Kasumi-1 (cell line): ENCODE measurements at places on chromosomes 5 and 9.
A peak's percentile ranks its signal among the peaks of the same experiment; 100 is the strongest.

DNA sequence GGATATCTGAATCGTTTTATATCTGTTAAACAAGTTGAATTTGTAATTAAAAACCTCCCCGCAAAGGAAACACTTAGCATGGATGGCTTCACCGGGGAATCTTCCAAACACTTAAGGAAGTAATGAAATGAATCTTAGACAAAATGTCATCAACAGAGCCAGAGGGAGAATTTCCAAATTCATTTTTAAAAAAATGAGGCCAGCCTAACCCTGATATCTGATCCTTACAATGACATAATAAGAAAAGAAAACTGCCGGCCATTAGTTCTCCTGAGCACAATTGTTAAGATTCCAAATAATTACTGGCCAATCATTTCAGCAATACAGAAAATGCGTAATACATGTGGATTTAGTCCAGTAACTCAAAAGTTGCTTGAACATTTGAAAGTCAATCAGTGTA is 6.1 kb upstream of the KIF12 start:
- no peak for DNase-seq

DNA sequence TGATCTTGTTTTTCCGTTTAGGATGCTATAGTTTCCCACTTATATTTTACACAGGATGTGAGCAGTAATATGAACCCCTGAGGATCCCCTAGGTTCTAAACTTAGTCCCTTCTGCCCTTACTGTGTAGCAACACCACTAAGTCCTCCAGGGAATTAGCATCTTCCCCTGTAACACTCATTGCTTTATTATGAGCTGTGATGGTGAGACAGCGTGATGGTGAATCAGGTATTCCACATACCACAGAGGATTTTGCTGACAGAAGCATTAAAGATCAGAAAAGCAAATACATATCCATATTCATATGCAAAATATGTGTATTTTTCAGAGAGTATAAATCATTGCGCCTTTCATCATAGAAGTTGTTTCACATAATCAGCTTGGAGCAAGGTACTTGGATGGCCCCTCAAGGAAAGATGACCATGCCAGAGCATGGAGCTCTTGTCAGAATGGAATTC is 317.0 kb downstream of the ICE1 start:
- DNase-seq: no peak

DNA sequence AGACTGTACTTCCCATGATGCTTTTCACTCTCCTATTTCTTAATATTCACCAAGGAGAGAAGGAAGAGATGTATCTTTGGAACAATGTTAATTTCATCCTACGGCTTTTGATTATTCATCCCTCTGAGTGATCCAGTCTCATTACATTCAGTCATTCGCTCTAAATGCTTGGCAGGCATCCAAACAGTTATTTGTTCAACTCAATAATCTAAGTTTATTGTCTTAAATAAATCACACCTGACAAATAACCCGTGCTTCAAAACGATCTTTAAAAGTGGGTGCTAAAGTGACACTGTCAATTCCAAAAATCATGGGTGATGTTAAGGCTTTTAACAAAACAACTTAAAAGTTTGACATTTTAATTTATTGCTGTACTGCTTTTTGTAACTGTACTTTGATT is 233.1 kb downstream of the RASEF start:
- DNase-seq: no peak

- DNase-seq: no peak
These were observed 473.0 kb downstream of the PLK2 start for GRCh38 chr5:57986761-57987341.

- DNase-seq: no peak
These were observed 73.9 kb downstream of the GOLPH3 start for GRCh38 chr5:32100230-32100629.

- no peak for DNase-seq
These were observed 20.2 kb upstream of the UBTD2 start for GRCh38 chr5:172303572-172304335.

DNA sequence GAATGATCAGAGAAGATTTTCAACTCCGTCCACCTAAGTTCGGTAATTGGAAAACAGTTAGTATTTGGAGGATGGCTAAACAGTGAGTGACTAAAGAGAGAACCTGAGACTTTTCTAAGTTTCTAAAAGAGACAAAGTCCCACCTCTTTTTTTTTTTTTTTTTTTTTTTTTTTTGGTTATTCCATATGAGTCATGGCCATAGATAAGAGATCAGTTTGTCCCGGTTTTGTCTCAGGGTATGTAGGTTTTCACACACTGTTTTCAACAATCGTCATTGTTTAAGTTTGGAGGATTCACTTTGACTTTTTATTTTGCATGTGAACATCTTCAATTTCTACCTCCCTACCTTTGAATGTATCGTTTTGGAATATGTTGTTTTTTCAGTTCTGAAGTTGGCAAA is 85.9 kb downstream of the NTRK2 start:
- no peak for DNase-seq

DNA sequence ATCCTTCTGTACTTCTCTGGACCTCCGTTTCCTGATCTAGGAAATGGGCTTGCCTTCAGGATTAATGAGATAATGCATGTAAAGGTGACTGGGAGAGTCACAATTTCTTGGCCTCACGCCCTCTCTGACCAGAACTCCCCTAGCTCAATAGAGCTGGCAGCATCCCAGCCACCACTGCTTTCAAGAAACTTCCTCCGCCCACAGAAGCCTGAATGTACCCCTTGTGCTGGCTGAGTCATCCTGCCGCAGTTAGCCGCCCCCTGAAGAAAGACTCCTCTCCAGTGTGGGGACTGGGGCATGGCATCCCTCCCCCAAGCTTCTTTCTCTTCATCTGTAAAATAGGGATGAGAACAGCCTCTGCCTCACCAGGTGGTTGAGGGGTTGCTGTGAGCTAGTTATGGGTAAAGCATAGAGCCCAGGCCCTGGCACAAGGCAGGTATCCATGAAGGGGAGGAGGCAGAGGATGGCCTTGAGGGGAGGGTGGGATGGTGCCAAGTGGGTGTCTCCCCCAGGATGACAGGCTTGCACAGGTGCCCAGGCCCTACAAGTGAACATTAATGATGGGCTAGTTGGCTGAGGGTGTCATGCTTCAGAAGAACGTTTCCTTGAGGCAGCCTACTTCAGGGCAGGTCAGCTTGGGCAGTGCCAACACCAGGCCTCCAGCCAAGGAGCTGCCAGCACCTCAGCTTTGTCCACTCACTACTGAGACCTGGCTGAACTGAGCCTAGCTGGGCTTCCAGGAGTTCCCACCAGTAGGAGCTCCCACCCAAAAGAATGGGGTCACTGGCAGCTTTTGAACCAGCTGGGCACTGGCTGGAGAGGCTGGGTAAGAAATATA is 3.4 kb downstream of the PDLIM4 start:
- DNase-seq: peak; percentile 30

- DNase-seq: no peak
These were observed 19.7 kb upstream of the GDA start for GRCh38 chr9:72129271-72130156.

GRCh38 chr9:130110166-130110565 is 56.5 kb downstream of the GPR107 start:
- no peak for DNase-seq

DNA sequence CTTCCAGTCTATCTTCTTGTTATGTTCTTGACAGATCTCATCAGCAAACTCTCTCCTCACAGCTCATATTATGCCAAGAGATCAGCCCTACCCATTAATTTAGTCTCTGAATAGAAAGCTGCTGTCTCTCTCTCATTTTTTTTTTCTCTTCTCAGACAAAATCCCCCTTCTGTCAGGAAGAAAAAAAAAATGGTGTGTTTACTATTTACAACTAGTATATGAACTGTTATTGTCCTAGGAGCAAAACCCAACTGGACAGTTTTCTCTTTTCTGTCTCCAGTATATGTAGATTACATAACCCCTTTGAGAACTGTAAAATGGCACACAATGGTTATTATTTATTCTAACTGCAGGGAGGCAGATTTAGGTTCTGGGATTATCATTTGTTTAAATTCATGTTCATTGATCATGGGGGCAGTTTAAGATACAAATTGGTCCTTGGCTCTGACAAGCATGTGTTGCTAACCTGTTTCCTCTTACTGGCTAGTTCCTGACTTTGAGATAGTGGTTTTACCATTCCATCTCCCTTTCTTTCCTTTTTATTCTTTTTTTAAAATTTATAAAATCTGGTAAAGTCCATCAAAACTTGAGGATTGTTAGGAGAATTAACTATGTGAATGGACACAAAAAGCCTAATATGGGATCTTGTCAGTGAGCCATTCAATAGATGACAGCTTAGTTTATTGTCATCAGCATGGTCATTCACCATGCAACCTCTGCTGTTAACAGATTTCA is 210.0 kb upstream of the PAPPA start:
- DNase-seq: no peak

DNA sequence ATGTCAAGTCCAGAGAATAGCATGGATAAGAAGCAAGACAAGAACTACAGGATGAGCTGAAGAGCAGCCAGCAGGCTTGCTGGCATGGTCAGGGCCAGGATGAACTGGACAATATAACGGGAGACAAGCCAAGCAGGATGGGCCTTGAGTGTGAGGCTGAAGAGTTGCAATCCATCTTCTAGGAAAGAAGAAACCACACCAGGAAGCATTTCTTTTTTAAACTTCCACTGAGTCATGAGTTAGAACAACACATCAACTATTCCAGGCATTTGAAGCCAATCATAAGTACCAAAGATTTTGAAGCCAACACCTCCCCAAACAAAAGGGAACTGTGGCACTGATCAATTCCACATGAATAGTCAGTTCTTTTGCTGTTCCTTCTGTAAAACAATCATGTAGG is 27.3 kb downstream of the SLC31A2 start:
- no peak for DNase-seq

GRCh38 chr9:34550681-34551270 is 28.0 kb upstream of the ENHO start:
- no peak for DNase-seq

DNA sequence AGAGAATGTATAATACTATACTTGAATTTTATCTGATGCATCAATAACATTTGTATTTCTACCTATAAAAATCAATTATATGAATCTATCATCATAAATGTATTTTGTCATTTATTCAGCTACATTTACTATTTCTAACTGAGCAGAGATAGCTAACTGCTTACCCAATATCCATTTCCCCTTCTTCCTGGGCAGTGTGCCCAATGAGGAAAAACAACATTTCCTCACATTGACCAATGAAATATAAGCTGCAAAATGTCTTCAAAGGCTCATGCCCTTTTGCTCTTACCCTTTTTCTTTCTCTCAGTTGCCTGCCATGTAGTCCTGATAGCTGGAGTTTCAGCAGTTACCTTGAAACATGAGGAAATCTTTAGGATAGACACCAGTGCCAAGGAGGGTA is 385.8 kb upstream of the PCSK5 start:
- peak; percentile 31 for DNase-seq

GRCh38 chr5:143714629-143715028 is 97.3 kb upstream of the HMHB1 start:
- DNase-seq: no peak

DNA sequence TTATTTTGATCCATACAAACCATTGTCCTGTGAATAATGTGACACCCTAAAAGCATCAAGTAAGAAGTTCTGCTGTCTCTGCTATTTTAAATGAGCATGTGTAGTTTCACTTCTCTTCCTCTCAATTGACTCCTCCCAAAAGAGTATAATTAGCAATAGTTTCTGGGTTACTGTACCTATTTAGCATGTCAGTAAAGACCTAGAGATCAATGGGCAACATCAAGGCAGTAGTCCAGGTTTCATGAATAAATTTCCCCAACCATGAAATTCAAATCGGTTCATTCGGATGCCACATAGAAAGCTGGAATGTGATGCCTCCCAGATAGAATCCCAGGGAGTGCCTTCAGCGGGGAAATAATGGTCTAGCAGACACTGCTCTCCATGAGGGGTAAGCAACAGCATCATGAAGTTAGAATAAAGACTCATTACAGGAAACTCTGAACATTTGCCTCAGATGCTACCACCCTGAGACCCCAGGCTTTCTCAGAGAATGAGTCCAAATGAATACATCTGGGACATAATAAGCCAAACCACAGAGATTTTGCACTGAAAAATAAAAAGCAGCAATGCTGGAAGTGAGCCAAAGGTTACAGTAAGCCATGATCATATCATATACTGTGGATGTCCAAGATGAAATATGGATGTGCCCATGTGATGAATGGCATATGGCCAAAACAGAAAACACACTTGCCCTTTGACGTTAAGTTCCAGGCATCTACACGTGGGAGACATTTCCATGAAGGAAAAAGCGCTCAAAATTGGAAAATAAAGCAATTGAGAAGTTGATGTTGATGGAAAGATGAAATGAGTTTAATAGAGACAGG is 1107.0 kb upstream of the SEMA6A start:
- DNase-seq: no peak

DNA sequence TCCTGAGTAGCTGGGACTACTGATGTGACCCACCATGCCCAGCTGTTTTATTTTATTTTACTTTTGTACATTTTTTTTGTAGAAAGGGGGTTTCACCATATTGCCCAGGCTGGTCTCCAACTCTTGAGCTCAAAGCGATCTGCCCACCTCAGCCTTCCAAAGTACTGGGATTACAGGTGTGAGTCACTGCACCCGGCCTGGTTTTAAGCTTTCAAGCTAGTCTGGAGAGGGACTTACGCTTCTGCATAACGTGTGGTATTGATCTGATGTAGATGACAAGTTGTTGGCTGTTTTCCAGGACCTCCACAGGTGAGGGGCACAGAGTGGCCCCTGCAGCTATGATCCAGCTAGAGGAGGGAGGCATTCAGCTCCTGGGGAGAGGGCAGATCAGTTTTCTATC is 6.8 kb upstream of the CCL21 start:
- DNase-seq: no peak

- DNase-seq: no peak
These were observed 92.1 kb downstream of the CACNA1B start for GRCh38 chr9:137969685-137970084.

DNA sequence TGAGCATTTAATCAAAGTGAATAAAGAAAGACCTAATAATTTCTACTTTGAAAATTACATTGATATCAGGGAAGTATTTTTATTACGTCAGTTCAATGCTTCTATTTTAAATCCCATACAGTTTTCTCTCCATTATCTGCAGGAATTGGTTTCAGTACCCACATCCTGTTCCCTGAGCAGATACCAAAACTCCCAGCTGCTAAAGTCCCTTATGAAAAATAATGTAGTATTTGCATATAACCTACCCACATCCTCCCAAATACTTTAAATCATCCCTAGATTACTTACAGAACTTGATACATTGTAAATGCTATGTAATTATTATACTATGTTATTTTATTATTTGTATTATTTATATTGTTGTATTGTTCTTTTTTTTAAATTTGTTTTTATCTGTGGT is 125.4 kb upstream of the MINAR2 start:
- DNase-seq: peak; percentile 56

- no peak for DNase-seq
These were observed 444.0 kb upstream of the PTGER4 start for GRCh38 chr5:40235471-40236400.

- DNase-seq: no peak
These were observed 145.7 kb upstream of the ARRDC3 start for GRCh38 chr5:91528831-91529230.

- DNase-seq: no peak
These were observed 201.5 kb upstream of the MVB12B start for GRCh38 chr9:126125177-126125576.

GRCh38 chr5:173663352-173664153 is 47.1 kb upstream of the BOD1 start:
- no peak for DNase-seq
